ENCODE measurements at places on chromosomes 1 and 21. TPM values are rescaled to one million over a fixed set of nuclear protein-coding genes. Genes with fewer than 3 reads are reported as not detected.

RHOC gene
- total RNA-seq = 37.6 TPM

PTGFR gene
- total RNA-seq = 3.0 TPM

AGMAT gene
- 0.47 TPM for total RNA-seq

LORICRIN gene
- not detected for total RNA-seq

LCK gene
- total RNA-seq = not detected

RGS13 gene
- not detected for total RNA-seq

GPX7 gene
- 20.9 TPM for total RNA-seq

KCNK1 gene
- 5.3 TPM for total RNA-seq

OR14K1 gene
- not detected for total RNA-seq

DENND2D gene
- 0.94 TPM for total RNA-seq

TFAP2E gene
- total RNA-seq = 0.62 TPM

MAEL gene
- total RNA-seq = 1.4 TPM

TMEM200B gene
- total RNA-seq = 0.94 TPM

FCRLB gene
- total RNA-seq = 3.1 TPM

PRXL2B gene
- total RNA-seq = 11.9 TPM

LCA5L gene
- total RNA-seq = not detected

RGS1 gene
- 18.1 TPM for total RNA-seq

KIFAP3 gene
- 271 TPM for total RNA-seq

RNU11 gene
- not detected for total RNA-seq

FAM72A gene
- total RNA-seq = 2.3 TPM

KCNA2 gene
- 7.0 TPM for total RNA-seq

GBP7 gene
- total RNA-seq = not detected

MLLT11 gene
- total RNA-seq = 77.2 TPM

MPL gene
- not detected for total RNA-seq

LRRC38 gene
- total RNA-seq = not detected

TFF2 gene
- not detected for total RNA-seq

SPRR1A gene
- not detected for total RNA-seq

SAMD13 gene
- total RNA-seq = 4.5 TPM

NID1 gene
- total RNA-seq = 17.6 TPM

FLG gene
- not detected for total RNA-seq

UAP1 gene
- 45.7 TPM for total RNA-seq

FCN3 gene
- total RNA-seq = not detected

NVL gene
- total RNA-seq = 36.0 TPM

C8B gene
- not detected for total RNA-seq

TDRKH gene
- total RNA-seq = 17.6 TPM

AIRE gene
- not detected for total RNA-seq

TNFRSF14 gene
- 2.0 TPM for total RNA-seq

SYDE2 gene
- total RNA-seq = 2.3 TPM

TIAM1 gene
- total RNA-seq = 54.1 TPM

OR2L2 gene
- 1.4 TPM for total RNA-seq

KCNN3 gene
- total RNA-seq = 3.6 TPM

DNALI1 gene
- total RNA-seq = 3.1 TPM

BNIPL gene
- 0.16 TPM for total RNA-seq

ALG14 gene
- total RNA-seq = 4.1 TPM

BARHL2 gene
- not detected for total RNA-seq

CLDN19 gene
- not detected for total RNA-seq

C1orf167 gene
- not detected for total RNA-seq

TARBP1 gene
- total RNA-seq = 90.6 TPM

All from occipital lobe (tissue), 3 donors.